ENCODE measurements at places on chromosomes 3 and 15. TPM values are rescaled to one million over a fixed set of nuclear protein-coding genes. Genes with fewer than 3 reads are reported as not detected.

The SLC22A13 gene
- 1.0 TPM for total RNA-seq

The IL17RC gene
- total RNA-seq: 0.55 TPM

The CAND2 gene
- 0.53 TPM for total RNA-seq

The ST3GAL6 gene
- total RNA-seq: not detected

The ARHGAP31 gene
- total RNA-seq: 2.3 TPM

The CLDN1 gene
- not detected for total RNA-seq

The MOBP gene
- total RNA-seq: not detected

The KLHL25 gene
- total RNA-seq: 5.3 TPM

The CSPG5 gene
- total RNA-seq: 0.37 TPM

The CEMIP gene
- total RNA-seq: not detected

The HIGD2B gene
- total RNA-seq: 0.24 TPM

The IL17RE gene
- 1.3 TPM for total RNA-seq

The P2RY1 gene
- 0.44 TPM for total RNA-seq

The PDIA3 gene
- 313 TPM for total RNA-seq

The MRAS gene
- total RNA-seq: not detected

The SAMMSON gene
- not detected for total RNA-seq

The HYKK gene
- 1.1 TPM for total RNA-seq

The COL8A1 gene
- 0.10 TPM for total RNA-seq

The BCHE gene
- total RNA-seq: not detected

The GRAMD2A gene
- total RNA-seq: not detected

The CFAP91 gene
- total RNA-seq: not detected

The ROBO1 gene
- total RNA-seq: 3.1 TPM

The RBM15B gene
- total RNA-seq: 30.7 TPM

The FETUB gene
- not detected for total RNA-seq

The SPINK8 gene
- not detected for total RNA-seq

The TRIP4 gene
- total RNA-seq: 22.3 TPM
